Germinal center (tissue), 1 donor: ENCODE measurements at places on chromosomes 5 and 9.

DNA sequence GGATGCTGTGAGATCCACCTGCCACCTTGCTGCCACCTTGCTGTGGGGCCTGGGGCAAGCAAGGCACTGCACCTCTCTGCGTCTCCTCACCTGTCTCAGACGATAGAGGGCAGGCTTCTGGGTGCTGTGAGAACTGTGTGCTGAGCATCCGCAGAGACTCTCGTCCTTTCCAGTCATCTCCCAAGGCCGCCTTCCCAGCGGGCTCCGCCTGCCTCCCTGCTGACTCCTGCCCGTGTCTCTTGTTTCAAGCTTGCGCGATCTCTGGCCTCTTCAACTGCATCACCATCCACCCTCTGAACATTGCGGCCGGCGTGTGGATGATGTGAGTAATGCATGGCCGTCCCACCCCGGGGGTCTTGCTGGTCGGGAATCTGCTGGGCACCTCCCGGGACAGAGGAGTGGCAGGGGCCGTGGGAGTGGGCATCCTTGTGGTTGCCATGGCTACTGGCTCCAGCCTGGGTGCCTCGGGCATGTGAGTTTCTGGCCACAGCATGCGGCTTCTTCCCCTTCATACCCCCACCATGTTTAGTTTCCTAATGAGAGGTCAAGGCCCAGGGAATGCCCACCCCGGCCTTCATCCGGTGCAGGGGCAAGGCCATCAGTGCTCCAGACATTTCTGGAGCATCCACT, 3.6 kb downstream of the CACFD1 start:
- peak; percentile 40 for DNase-seq

GRCh38 chr5:144284931-144285502, 114.3 kb downstream of the KCTD16 start:
- DNase-seq: no peak

DNA sequence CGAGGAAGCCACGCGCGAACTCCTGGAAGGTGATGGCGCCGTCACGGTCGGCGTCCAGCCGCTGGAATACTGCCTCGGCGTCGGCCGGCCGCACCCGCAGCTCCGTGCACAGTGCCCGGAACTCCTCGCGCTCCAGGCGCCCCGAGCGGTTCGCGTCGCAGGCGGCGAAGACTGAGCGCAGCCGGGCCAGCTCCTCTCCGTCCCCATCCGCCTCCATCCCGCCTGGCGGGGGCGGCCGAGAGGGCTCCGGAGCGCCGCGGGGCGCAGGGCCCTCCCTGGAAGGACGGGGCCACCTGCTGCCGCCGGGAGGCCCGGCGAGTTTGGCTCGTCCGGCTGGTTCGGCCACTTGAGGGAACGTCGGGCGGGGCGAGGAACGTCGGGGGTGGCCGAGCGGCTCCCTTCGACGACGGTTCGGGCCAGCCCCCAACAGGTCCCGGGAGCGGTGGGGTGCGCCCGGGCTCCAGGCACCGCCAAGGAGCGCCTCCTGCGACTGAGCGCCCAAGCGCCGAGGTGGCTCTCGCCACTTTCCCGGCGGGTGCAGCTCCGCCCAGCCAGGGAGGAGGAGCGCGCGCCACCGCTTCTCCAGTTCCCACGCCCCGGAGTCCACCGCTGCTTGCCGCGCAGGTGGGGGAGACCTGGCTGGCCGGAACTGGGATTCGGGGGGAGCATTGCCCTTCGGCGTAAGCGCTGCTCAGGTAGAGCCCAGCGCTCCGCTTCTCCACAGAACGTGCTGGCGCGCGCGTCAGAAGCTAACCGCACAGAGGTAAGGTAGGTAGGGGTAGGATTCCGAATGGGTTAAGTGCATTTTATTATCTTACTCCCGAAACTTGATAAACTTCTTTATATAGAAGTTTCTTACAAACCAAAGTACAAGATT, at the start of gene RASEF:
RASEF (minus strand) TSS at position 492 of the 877 bp plus-strand sequence; CDS start at position 217, 275 bp downstream.
- no peak for DNase-seq

GRCh38 chr9:87498046-87498810, 561 bp downstream of the DAPK1 start:
- peak; percentile 10 for DNase-seq

GRCh38 chr9:107281922-107282667, 984 bp upstream of the RAD23B start:
- DNase-seq: no peak

DNA sequence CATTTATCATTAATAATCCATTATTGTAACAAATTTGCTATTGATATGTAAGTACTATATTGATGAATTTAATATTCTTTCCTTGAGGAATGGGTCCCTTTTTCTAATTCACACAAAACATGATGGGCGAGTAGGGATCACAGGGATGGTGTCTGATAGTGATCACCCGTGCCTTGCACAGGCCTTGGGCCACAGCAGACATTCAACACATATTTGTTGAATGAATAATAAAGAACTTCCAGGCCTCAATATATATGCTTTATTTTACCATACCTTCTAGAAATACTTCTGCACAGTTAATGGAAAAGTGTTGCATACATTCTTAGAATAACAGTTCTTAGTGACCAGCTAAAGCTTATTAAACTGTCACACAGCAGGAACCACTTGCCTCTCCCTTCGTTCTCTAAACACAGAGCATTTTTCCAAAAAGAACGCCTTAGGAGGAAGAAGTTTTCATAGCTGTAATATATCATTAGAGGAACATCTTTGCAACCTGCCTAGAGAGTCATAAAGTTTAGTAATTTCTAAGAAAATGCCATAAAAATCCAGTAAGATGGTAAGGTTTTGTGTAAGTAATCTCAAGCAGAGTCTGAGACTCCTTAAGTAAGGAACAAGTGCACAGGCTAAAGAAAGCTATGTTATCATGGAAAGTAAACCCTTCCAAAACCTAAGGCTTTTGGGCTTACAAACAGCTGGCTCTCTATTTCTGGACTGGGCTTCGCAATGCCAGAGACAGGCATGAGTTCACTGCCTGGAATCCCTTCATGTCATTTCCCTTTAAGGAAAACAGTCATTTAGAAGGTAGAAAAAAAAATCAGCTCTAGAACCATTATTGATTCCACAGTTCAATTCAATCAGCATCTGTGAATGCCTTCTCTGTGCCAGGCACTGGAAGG, 17.7 kb downstream of the TTLL11 start:
- DNase-seq: no peak

DNA sequence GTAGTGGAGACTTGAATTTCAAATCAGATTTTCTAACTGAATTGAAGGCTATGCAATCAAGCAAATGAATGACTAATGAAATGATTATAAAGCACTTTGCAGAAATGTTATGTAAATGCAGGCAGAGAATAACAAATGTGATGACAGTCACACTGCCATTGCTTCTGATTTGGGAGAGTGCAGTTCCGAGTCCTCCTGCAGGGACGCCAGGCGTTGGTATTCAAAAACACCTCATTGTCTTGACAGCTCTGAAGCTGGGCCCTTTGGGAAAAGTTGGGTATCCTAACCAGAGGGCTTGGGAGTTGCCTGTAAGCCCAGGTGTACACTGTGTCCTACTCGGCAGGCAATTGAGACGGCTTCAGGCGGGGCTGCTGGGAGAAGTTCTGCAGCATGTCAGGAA, 57.9 kb downstream of the C5orf15 start:
- no peak for DNase-seq

DNA sequence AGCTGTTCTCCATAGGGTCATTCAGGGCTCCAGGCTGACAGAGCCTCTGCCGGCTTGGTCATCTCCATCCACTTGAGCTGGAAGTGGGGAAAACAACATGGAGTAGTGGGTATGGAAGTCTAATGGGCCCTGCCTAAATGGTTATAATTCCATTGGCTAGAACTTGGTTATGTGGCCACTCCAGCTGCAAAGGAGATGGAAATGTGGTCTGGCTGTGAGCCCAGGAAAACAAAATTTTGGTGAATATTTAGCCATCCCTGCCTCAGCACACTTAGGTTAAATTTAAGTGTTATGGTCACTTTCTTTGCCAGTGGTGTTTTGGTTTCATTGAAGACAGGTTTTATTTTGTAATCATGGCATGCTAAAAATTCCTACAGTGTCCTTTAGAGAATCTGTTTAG, 112.3 kb downstream of the SMARCA2 start:
- DNase-seq: no peak

GRCh38 chr9:126420643-126421564, 94.3 kb downstream of the MVB12B start:
- DNase-seq: no peak

- no peak for DNase-seq
Observed at GRCh38 chr9:312596-313320, 98.1 kb downstream of the DOCK8 start.

DNA sequence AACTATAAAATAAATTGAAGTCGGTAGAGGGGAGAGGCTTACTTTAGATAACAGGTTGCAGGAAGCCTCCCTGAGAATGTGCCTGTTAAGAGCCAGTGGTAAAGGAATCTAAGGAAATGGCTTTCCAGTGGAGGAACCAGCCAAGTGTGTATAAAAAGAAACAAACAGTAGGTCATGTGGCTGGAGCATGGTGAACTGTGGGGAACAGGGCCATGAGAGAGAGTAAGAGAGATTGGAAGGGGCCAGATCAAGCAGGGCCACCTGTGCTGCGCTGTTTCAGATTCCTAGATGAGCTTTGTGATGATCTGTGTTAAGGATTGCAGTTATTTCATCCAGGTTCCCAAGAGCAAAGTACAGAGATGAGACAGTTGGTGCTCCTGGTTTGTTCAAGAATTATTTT, 152.7 kb upstream of the SGCD start:
- DNase-seq: no peak

- DNase-seq: no peak
Observed at GRCh38 chr9:109423877-109424276, 74.2 kb downstream of the PTPN3 start.

- no peak for DNase-seq
Observed at GRCh38 chr5:149859746-149860145, 84.8 kb downstream of the PDE6A start.

DNA sequence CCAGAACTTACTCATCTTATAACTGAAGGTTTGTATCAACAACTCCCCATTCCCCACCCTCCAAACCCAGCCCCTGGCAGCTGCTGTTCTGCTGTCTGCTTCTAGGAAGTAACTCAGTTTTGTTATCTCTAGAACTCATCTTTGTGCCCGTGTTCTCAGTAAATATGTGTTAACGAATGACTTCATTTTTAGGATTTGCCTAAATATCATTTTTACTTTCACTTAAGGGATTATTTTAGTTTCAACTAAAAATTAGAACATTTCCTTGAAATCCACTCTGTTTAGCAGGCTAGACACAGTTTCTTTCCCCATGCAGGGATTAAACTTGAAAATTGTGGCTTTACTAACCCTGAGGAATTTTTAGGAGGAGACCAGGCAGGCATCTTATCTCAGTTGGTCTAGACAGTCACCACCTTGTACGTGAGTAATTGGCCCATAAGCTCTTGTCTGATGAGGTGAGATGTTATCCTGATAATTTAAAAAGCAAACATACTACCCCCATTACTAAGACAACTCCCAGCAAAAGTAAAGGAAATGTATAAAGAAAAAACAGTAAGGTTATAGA, 68.2 kb upstream of the TNFAIP8 start:
- no peak for DNase-seq

- no peak for DNase-seq
Observed at GRCh38 chr5:142079306-142079721, 29.3 kb upstream of the NDFIP1 start.

GRCh38 chr9:33651125-33651524, 127.1 kb downstream of the ANKRD18B start:
- DNase-seq: no peak

DNA sequence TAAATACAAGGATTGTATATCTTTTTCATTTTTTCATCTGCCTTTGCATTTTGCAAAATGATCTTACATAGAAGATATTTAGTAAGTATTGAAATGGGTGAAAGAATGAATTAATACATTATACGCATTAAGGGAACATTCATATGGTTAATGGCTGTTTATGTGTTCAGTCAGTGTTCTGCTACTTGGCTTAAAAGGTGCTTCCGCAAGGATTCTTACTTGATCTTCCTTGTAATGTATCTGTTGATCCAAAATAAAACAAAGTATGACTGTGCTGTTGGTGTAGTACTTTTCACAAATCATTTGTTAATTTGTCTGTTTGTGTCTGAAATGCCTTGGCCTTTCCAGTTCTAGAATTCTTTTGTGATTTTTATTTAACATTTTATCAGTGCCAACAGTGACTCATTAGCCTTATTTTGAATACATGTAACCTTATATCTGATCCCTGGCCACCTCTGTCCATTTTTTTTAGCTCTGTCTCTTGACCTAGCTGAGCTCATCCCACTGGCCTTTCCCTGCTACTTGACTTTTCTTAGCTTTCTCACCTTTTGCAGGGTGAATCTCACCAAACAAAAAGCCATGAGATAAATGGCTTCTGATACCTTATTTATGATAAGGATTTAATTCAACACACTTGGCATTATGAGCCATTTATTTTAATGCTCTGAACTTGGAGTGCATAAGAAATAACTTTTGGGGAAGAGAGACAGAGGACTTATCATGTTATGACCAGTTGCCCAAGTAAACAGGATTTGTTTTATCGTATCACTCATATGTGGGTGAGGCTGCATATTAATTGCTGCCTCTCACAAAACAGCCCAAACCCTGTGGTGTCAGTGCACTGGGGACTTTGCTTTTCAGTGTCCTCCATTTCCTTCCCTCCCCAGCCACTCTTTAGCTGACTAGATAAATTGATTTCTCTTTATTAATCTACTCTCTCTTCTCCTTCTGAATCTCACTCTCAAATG, 340.3 kb downstream of the KDM4C start:
- DNase-seq: no peak

- no peak for DNase-seq
Observed at GRCh38 chr5:113493446-113493845, 5.2 kb upstream of the MCC start.

DNA sequence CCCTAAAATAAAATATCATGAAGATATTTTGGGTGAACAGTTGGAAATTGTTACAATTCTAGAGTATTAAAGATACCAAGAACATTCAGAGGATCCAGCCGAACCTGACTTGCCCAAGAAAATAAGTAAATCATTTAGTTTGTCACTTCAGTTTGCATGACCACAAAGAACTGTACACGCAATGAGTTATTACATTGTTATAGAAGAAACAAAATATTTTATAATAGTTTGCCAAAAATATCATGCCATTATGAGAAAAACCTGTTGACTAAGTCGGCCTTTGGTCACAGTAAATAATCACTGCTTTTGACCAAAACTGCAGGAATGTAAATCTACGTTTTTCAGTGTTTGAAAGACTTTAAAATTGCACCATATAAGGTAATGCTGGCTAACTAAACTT, 27.9 kb downstream of the TRIO start:
- no peak for DNase-seq

DNA sequence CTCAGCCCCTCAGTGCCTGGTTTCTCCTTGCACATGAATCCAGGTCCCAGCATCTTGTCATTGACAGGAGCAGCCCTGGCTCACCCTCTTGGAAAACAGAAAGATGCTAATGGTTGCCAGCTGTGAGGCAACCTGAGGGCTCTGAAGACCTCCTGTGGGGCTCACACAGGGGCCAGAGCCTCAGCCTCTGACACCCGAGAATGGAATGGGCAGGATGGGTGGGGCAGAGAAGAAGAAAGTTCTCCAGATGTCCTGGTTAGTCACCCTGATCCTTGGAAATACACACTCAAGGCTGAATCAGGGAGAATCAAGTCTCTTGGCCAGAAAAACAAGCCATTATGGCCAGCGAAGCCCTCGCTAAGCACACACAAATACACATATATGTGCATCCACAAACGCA, 32.3 kb upstream of the SPATA31E1 start:
- DNase-seq: no peak

GRCh38 chr5:145471026-145471425, 364.1 kb downstream of the PRELID2 start:
- no peak for DNase-seq
